Right renal pelvis (tissue), 4 donors: ENCODE measurements at places on chromosomes 5 and 9.

DNA sequence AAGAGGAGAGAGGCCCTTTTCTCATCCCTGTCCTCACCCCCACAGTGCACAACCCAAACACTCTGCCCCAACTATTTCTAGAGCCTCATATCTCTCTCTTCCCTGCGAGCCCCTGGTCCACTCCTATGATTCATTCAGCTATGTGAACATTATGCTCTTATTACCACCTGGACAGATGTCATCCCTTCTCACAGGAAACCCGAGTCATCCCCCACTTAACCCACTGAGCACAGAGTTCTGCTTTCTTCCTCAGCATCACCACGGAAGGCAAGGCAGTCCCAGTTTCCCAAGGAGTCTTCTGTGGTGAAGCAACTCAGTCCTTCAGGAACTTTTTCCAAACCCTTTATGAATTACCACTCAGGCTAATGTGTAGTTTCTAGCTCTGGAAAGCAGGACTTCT lies 1.3 kb downstream of the DNAI1 start:
- DNase-seq = no peak

GRCh38 chr5:35158204-35158603 lies 72.1 kb downstream of the PRLR start:
- DNase-seq = no peak

- no peak for DNase-seq
Measured at GRCh38 chr5:123157791-123158581, 68.9 kb downstream of the PRDM6 start.

- DNase-seq = no peak
Measured at GRCh38 chr9:126371007-126371870, 44.6 kb downstream of the MVB12B start.

DNA sequence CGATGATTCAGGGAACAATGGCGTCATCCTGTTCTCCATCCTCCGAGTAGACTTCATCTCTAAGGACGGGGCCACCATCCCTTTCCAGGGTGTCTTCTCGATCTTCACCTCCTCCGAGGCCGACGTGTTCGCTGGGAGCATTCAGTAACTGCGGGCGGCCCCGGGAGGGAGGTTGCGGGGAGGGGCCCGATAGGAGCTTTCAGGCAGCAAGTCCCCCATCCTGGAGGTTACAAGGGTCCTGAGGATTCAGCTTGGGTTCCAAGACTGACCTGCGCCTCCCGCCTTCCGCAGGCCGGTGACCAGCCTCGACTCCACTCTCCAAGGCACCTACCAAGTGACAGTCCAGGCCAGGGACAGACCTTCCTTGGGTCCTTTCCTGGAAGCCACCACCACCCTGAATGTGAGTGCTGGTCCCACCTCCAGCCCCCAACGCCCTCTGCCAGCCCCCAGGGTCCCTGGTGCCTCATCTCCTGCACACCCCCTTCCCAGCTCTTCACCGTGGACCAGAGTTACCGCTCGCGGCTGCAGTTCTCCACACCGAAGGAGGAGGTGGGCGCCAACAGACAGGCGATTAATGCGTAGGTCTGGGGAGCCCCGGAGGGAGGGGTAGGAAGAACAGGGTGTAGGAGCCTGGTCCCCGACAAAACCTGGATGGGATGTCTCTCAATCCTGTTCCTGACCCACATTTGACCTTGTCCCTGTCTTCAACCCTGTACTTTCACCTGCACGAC lies 20.8 kb downstream of the GPRIN1 start:
- DNase-seq = no peak

DNA sequence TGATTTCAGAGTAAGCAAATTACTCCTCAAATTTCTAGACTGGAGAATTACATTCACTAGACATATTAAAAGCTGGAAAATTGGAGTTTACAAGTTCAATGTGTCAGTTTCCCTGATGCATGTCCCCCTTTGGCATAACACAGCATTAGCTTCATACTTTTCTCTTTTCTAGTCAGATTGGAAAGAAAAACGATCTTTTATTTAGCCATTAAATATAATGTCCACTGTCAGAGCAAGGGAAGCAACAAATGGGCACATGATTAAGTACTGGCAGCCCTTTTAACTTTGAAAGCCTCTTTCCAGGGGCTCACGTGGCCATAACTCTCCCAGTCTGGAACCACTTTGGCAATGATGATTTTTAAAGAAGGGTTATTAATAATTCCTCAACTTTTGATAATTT lies 203.3 kb downstream of the KCNN2 start:
- DNase-seq = peak; percentile 4

DNA sequence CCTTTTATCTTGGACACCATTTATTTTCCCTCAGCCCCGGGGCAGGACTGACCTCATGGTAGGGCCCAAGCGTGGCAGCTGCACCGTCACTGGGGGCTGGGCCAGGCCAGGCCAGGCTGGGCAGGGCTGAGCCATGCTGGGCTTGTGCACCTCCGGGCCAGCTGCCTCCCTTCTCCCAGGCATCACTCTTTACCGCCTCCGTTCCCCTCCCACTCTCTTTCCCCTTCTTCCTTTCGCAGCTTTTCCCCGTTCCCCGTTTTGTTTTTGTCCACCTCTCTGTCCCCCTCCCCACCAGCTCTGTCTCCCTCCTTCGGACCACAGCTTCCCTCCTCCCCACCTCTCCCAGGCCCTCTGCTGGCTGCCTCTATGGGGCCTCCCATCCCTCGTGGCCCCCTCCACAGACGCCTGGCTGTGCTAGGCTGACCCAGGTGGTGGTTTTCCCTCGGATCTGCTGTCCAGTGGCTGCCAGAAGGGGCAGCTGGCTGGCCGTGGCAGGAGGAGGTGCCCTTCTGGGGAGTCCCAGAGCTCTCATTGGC lies 17.9 kb downstream of the FGF18 start:
- DNase-seq = no peak

- no peak for DNase-seq
Measured at GRCh38 chr5:44769200-44769876, 39.4 kb upstream of the MRPS30 start.

DNA sequence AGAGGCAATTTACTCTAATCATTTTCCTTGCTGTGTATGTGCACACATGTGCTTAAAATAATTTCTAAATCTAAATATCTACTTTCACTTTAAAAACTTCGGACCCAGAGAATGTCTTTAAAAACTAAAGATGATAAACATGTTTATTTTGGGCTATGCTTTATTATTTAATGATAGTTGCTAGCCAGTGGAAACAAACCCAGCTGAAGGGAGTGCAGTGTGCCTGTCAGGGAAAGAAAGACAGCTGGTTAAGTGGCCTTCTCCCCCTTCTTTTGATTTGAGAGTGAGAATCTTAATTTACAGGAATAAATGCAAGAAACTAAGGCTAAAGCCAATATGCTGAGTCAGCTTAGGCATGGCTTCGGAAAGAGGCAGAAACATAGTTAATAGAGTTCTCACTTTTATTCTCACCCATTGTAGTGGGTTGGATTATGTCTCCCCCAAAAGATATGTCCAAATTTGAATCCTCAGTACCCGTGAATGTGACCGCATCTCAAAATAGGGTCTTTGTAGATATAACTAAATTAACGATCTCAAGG lies 111.4 kb downstream of the DCP2 start:
- DNase-seq = peak; percentile 56

DNA sequence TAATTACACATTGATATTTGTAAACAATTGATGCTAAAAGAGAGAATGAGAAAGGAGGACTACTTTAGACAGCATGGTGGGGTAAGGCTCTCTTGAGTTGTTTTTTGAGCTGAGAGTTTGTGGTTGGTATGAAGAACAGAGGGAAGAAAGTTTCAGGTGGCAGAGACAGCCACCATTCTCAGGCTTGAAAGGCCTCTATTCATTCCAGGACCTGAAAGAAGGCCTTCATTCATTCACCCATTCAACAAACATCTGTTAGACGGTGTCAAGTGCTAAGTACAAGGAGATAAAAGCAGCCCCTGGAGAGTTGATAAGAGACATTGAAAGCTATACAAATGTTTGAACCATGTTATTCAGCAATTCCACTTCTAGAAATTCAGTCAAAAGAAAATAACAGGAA lies 21.7 kb upstream of the ADAM19 start:
- no peak for DNase-seq

DNA sequence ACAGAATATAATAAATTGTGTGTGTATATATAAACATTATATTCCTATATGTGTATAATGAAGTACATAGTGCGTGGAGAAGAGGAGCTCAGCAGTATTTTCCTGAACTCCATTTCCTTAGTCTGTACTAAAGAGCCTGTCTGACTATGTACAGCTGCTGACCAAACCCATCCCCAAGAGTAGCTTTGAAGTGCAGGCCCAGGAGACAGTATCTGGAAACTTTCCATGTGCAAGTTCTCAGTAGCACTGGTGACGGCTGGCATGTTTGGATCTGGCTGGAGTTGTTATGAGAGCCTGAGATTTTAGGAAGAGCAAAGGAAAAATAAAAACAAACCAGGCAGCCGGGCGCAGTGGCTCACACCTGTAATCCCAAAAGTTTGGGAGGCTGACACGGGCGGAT lies 244.2 kb downstream of the RFK start:
- DNase-seq = no peak

- DNase-seq = no peak
Measured at GRCh38 chr5:76679231-76679630, 36.7 kb upstream of the F2R start.

GRCh38 chr9:73210886-73211666 lies 59.4 kb downstream of the ANXA1 start:
- no peak for DNase-seq

DNA sequence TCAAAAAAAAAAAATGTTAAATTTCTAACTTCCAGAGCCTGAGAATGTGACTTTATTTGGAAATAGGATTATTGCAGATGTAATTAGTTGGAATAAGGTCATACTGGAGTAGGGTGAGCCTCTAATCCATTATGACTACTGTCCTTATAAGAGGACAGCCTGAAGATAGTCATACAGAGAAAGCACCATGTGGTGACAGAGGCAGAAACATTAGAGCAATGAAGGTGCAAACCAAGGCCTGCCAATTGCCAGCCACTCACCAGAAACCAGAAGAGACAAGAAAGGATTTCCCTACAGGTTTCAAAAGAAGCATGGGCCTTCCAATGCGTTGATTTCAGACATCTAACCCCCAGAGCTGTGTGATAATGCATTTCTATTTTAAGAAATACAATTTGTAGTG lies 659.2 kb upstream of the CHD1 start:
- DNase-seq = no peak

DNA sequence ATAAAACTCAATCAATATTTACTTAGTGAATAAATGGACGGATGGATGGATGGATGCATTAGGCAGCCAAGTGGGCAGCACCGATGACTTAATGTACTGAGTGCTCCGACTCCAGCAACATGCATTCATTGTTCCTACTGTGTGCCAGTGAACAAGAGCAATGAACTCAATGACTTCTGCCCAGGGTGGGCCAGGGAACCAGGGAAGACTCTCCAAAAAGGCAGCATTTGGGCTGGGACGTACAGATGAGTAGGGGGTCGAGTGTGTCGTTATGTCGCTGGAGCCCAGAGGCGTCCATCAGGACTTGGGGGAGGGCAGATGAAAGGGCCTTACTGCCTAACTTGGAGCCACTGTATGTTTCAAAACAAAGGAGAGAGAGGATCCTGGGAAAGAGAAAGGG lies 126.4 kb downstream of the KCNIP1 start:
- no peak for DNase-seq

GRCh38 chr9:137795156-137795666 lies 82.4 kb upstream of the CACNA1B start:
- no peak for DNase-seq

DNA sequence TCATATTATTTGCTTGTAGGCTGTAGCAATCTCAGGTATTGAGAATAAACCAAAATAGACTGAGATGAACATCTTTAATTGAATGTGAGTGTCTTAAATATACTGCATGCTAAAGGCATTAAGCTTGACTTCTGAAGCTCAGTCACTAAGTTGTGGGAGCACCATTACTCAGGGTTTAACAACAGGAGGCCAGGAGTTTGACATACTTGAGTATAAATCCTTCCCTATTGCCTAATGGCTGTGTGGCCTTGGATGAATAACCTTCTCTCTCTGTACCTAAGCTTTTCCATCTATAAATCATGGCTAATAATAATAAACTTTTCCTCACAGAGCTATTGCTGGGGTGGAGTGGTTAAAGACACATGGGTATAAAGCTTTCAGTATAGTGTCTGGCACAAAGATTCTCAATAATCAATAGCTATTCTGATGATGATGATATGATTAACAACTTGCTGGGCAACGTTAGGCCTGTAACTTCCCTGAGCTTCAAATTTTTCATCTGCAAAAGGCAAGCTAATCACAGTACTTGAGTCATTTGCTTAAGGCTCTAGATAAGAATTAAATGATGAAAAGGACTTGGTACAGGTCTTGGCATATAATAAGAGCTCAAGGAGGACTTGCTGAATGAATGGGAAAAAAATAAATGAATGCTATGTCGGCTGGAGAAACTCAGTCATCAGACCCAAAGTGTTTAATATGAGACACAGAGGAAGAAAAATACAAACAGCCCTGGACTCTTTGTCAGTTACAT lies 174.0 kb upstream of the IL12B start:
- DNase-seq = no peak

DNA sequence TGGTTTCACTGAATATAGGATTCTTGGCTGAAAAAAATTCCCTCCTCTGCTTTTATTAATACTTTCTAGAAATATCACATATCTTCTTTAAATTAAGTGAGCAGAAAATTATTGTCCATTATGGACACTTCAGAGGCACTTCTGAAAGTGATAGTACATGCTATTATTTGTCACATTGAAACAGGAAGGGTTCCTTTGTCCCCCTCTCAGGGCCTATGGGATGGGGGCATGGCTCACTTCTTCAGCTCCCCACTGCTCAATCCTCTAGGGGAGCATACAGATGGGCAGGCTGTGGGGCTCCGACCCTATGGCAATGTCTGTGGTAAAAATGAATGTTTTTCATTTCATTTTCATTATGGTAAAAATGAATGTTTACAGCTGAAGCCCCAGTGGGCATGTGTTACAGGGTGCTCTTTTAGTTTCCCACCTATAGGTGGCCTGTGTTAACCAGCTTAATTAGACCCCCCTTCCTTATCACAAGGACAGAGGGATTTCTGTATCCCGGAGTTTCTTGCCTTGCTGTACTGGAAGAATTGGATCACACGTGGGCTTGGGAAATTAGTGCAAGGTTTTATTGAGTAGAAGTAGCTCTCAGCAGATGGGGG lies 1225.2 kb downstream of the PTPRD start:
- no peak for DNase-seq

GRCh38 chr5:60352992-60353599 lies 346.9 kb downstream of the DEPDC1B start:
- no peak for DNase-seq

- DNase-seq = no peak
Measured at GRCh38 chr5:71633255-71634155, 46.4 kb downstream of the MCCC2 start.

- DNase-seq = no peak
Measured at GRCh38 chr5:35309365-35310130, 79.3 kb upstream of the PRLR start.

DNA sequence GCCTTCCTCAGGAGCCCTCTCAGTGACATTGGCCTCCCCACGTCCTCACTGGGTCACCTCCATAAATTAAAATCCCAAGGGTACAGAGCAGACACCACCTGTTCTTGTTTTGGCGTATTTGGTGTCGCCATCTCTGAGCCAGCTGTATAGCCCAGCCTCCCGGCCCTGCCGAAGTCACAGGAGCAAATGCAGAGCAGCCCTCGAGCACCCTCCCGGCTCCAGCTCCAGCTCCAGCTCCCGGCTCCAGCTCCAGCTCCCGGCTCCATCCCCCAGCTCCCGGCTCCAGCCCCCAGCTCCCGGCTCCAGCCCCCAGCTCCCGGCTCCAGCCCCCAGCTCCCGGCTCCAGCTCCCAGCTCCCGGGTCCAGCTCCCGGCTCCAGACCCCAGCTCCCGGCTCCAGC lies 74.3 kb downstream of the ZNF354C start:
- DNase-seq = no peak

GRCh38 chr9:89629081-89629976 lies 24.5 kb downstream of the GADD45G start:
- no peak for DNase-seq

- DNase-seq = no peak
Measured at GRCh38 chr9:133032171-133032570, 1.4 kb downstream of the GTF3C5 start.
